ENCODE measurements at places on chromosomes 1 and 21. TPM values are rescaled to one million over a fixed set of nuclear protein-coding genes. Genes with fewer than 3 reads are reported as not detected.

The SYF2 gene
- total RNA-seq = 24.8 TPM

The SLC45A1 gene
- 2.5 TPM for total RNA-seq

DNA sequence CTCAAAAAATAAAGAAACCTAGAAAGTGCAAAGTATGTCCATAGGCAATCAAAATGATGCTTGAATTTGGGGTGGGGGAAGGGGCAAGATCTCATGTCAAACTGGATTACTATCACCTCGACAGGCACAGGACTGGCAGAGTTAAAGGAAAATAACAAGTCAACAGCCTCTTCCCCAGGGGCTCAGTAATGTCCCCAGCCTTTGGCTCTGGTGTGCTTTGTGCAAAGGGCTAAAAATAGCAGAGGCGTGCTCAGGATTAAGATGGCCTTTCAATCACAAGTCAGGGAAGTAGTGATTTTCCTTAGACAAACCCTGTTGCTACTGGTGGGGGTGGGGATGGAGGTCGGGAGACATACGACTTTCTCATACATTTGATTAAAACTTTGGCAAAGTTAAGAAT is 63.5 kb upstream of the OLIG2 start:
- DNase-seq = no peak

DNA sequence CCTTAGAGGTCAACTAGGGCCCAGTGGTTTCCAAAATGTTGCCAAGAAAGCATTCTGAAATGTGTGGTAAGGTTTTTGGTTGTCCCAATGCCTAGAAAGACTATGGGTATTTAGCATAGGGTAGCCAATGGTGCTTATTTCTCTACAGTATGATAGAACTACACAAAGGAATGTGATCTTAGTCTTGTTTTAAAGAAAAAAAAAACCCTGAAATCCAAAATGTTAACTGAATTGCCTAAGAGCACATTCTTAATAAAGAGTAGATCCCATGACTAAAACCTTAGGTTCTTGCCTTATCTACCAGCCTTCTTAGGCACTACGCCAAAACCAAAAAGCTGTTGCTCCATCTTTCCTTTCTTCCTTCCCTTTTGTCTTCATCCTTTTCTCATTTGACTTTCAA is 428.2 kb downstream of the MRPL39 start:
- DNase-seq = no peak

DNA sequence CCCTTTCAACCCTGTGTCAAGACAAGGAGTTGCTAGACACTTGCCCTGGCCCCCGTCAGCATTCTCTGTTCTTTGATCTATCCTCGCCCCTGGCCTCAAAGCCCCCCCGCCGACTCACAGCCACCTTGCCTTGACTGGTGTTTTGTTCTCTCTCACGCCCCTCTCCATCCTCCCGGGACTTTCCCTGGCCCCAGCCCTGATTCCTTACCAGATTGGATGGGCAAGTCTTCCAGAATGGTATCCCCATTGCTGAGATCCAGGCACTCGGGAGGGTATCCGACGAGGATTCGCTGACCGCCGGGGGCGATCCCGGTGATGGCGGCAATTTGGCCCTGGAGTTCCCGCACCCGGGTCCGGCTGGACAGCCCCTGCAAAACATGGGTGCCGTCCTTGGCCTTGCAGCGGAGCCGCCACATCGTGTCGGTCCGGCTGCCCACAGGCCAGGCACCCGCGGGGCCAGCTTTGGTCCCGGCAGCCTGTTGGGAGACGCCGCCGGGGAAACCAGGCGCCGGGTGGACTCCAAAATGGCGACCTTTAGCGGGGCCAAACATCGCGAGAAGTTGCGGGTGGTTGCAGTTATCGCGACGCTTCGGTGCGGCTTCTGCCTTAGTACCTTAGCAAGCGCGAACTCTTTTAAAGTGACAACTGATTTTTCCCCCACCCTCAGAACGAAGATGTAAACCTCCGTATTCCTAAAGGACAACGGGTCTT is 373 bp downstream of the YOD1 start:
- peak; percentile 96 for DNase-seq

GRCh38 chr1:17857996-17858395 is 102.9 kb downstream of the ACTL8 start:
- no peak for DNase-seq

DNA sequence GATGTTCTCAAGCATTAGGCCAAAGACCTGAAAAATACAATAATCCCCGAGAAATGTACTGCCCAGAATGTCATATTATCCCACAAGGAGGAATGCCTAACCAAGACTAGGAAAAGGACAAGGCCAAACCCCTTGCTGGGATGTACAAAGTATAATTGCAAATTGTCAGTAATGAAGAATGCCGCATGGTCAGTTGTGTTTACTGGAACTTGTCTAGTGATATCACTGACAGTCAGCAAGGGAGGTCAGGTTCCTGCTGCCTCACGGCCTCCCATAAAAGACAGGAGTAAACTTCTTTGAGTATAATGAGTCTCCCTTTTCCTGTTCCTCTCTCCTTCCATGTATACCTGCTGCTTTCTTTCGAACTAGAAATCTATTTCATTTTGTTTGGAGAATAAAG is 222.8 kb downstream of the RHOU start:
- no peak for DNase-seq

GRCh38 chr1:239800861-239801260 is 290.8 kb upstream of the FMN2 start:
- DNase-seq = no peak

- DNase-seq = peak; percentile 87
These were observed at the start of gene NPL for GRCh38 chr1:182789138-182790076. Gene NPL (plus strand): TSS chr1:182789773. CDS start chr1:182794372, 4,599 bp downstream.

- no peak for DNase-seq
These were observed 1695.3 kb downstream of the BRINP3 start for GRCh38 chr1:188782220-188782841.

DNA sequence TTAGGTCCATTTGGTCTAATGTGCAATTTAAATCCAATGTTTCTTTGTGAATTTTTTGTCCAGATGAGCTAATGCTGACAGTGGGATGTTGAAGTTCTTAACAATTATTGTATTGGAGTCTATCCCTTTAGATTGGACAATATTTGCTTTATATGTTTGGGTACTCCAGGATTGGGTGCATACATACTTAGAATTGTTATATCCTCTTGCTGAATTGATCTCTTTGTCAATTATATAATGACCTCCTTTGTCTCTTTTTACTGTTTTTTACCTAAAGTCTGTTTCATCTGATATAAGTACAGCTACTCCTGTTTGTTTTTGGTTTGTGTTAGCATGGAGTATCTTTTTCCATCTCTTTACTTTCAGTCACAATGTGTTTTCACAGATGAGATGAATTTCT is 22.2 kb downstream of the CD55 start:
- no peak for DNase-seq
